Activated gamma-delta T cell (primary cell): ENCODE measurements at places on chromosomes 2 and 18.
A peak's percentile ranks its signal among the peaks of the same experiment; 100 is the strongest.

GRCh38 chr2:167127135-167127534 is 238.9 kb downstream of the XIRP2 start:
- no peak for DNase-seq

GRCh38 chr2:127067620-127068350 is 39.2 kb downstream of the BIN1 start:
- peak; percentile 15 for DNase-seq

DNA sequence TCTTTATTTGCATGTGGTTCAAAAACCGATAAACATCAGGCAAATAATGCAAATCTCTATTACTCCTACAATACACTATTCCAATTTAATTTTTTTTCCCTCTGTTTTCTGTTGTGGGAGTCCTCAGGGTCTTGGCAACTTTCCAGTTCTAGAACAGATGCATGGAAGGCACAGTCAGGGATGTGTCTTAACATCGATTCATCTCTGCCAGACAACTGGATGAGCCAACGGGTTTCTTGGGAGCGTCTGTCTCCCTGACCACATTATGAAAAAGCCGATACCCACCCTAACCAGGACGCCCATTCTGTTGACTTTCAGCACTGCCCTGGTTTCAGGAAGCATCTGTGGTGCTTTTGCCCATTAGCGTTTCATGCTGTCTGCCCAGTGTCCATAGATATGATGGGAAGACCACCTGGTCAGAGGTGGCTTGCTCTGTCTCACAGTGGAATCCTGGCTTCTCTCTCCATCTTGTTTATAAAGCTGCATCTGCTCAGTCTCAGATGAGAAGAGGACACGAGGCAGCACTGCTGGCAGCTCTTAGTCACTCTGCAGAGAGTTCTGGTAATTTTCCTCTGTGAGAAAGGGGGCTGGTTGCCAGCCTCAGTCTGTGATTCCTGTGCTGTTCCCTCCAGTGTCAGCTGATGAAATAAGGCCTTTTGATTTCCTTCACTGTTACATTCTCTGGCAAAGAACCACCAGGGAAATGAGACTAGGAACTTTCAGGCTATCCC is 57.9 kb upstream of the KCNE4 start:
- no peak for DNase-seq

GRCh38 chr2:36731941-36732672 is 35.6 kb downstream of the VIT start:
- no peak for DNase-seq

GRCh38 chr18:35455926-35456763 is 41.6 kb downstream of the INO80C start:
- no peak for DNase-seq

DNA sequence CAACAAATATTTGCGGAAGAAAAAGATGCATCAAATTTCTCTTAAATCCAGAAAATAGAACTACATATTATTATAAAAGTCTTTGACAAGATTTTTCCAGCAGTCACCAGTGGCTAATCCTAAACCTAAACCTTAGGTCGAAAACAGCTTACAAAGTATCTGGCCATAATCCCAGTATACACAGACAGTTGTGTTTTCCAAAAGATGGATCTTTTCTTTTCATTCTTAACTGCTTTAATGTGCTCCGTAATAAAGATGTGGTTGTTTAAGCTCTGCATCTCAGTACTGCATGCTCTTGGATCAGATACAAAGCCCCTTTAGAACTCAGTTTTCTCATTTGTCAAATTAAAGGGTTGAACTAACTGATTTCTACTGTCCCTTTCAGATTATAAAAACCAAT is 247.8 kb downstream of the TXNL1 start:
- DNase-seq: no peak

DNA sequence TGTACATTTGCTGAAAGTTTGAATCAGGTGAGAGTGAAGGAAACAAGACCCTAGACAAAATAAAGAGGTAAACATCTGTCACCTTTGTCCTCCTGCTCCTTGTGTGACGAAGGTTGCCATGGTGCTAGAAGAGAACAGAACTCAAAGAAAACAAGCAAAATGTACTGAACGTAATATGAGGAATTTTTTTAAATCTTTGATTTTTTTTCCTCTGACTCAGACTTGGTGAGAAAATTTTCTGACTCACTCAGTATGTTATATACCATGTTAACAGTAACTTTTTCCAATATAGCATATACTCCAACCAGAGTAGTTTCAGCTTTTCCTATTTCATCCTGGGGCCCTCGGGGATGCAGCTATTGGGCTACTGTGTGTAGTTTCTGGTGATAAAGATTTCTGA is 2114.6 kb upstream of the PIK3C3 start:
- no peak for DNase-seq

- no peak for DNase-seq
These were observed 73.6 kb downstream of the VWA3B start for GRCh38 chr2:98160554-98160953.

DNA sequence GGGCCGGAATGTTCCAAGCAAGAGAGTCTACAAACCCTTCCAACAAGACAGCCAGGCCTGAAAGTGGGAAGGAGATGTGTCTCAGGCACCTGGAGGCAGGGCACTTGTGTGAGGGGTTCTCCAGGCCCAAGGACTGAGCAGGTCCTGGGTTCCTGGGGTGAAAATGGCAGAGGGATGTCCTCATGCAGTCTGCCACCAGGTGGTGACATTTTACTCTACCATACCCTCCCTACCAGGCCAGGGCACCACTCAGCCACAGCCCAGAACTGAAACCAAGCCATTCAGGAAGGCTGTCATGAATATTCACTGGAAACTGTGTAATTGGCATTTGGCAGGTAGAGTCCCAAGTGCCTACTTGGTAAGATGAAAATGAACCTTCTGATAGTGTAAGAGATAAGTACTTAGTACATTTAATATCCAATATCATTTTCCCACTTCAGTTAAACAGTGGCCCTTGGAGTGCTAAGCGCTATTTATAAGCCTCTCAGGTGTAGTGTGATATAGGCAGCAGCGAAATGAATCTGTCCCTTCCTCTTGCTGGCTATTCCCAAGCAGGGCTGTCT is 185.1 kb downstream of the MYO5B start:
- no peak for DNase-seq

- no peak for DNase-seq
These were observed 98.6 kb upstream of the FANCL start for GRCh38 chr2:58339548-58340243.

GRCh38 chr18:74249181-74249968 is 42.4 kb downstream of the CYB5A start:
- DNase-seq: no peak

- DNase-seq: no peak
These were observed 95.0 kb downstream of the DGKD start for GRCh38 chr2:233449081-233449901.

GRCh38 chr2:70024284-70024683 is 62.9 kb upstream of the ASPRV1 start:
- no peak for DNase-seq

GRCh38 chr18:6775702-6776101 is 46.2 kb downstream of the ARHGAP28 start:
- no peak for DNase-seq
